Central memory CD8-positive, alpha-beta T cell (primary cell): ENCODE measurements at places on chromosomes 1 and 21.

DNA sequence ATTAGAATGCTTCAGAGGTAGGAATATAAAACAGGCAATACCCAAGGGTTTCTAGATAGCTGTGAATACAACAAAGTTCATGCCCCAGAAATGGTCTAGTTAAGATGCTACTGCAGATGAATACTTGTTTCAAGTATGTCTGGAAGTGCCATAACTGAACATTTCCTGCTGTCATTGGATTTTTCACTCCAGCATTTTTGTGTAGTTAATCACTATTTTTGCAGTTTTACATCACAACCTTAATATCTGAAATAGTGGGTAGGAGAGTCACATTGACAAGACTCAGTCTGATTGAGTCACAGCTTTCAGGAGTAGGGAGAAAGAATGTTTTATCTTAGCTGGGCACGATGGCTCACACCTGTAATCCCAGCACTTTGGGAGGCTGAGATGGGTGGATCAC lies 126.4 kb upstream of the C1orf21 start:
- H3K27ac ChIP-seq, result no peak overlapping the region
- H3K36me3 ChIP-seq, result peaks cover 1% of the 10 kb centered on the region
- no peak for DNase-seq
- no peaks in the 10 kb centered on the region for H3K4me1 ChIP-seq

DNA sequence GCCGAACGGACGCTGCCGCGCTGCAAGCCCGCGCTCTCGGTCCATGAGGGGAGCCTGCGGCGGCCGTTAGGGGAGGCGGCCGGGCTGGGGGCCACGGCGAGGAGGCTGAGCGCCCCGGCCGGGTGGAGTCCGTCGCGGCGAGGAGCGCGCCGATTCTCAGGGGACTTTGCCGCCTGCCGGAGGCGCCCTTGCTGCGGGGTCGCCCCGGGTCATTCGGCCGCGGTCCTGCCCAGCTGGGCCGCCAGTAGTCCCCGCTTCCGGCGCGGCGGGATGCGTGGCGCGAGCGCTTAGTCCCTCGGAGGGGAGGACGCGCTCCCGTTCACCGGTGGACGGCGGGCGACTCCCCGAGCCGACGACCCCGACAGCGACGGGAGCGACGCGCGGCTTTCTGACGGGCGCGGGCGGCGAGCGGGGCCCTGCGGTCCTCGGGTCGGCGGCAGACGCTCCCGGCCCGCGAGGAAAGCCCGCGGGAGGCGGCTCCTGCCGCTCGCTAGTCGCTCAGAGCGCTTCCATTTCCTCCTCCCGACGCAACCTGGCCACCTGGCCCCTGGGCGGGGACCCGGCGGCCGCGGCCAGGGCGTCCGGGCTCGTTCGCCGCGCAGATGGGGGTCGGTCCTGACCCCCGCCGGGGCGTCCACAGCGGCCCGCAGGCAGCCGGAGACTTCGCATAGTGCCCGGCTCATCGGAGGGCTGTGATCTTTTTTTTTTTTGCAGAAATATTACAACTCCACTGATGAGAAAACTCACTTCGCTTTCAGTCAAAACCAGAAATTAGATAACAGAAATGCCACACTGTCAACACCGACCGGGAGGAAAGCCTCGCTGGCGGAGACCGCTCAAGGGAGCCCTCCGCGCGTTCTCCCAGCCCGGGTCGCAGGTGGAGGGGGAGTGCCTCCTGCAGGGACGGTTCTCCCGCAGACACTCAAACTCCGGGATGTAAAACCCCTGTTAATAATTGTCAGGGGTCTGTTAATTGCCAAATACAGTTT lies 641 bp upstream of the ZBTB21 start:
- H3K4me3 ChIP-seq, result peak overlapping the region; percentile 87
- no peak for DNase-seq
- H3K4me1 ChIP-seq, result peaks cover 5% of the 10 kb centered on the region
- H3K27ac ChIP-seq, result peak overlapping the region; percentile 99
- H3K36me3 ChIP-seq, result peaks cover 17% of the 10 kb centered on the region

DNA sequence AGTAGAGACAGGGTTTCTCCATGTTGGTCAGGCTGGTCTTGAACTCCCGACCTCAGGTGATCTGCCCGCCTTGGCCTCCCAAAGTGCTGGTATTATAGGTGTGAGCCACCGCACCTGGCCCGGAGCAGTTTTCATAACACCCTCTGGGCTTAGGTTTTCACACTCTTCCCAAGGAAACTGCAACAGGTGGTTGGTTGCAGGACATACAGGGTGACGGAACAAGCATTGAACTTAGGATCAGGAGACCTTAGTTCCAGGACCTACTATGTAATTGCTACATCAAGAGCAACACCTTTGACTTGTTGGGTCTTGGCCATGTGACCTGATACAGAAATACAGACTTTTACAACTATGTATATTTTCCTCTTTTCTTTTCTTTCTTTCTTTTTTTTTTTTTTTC lies 37.9 kb downstream of the MFSD2A start:
- DNase-seq, result no peak
- peaks cover 18% of the 10 kb centered on the region for H3K4me1 ChIP-seq
- H3K4me3 ChIP-seq, result no peak overlapping the region
- H3K27ac ChIP-seq, result no peak overlapping the region
- peaks cover 2% of the 10 kb centered on the region for H3K36me3 ChIP-seq

- no peak for DNase-seq
- H3K4me3 ChIP-seq, result no peak overlapping the region
- H3K4me1 ChIP-seq, result no peaks in the 10 kb centered on the region
- H3K27ac ChIP-seq, result no peak overlapping the region
These were observed 288.8 kb downstream of the GPATCH2 start for GRCh38 chr1:217342105-217342504.

DNA sequence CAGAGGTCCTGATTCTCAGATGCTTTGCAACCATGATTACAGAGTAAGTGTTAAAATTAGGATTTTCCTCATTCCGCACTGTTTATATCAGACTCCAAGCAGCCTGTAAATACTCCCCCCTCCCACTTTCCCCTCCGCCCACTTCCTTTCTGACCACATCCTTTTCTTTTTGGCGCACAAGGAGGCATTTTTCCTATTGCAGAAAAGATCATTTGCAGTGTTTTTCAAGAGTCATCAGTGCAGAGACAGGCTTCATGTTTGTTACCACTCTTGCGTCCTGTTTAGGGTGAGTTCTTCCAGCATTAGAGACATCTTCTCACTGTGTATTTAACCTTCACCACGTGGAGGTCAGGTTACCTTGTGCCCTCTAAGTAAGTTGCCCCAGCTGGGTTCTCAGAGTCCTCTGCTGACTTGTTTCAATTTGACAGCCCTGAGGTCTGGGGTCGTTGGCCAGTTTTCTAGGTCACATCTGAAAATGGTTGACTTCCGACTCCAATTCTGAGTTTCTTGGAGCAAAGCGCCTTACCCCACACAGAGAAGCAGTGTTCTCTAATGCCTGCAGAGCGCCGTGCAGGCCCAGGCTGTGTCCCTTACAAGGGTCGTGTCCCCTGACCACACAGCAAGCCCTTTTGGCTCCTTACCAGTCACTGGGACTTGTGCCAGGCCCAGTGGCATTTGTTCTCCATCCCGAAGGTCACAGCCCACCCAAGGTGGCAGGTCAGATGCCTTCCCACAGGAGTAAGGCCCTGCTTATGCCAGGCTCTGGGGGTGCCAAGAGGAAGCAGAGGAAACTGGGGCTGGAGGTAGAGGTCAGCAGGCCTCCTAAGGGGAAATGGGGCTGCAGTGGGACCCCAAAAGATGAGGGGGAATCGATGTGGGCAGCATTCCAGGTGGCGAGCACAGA lies 85.6 kb downstream of the FAM78B start:
- no peak overlapping the region for H3K27ac ChIP-seq
- no peaks in the 10 kb centered on the region for H3K4me1 ChIP-seq
- peaks cover 11% of the 10 kb centered on the region for H3K27me3 ChIP-seq
- H3K36me3 ChIP-seq, result peaks cover 3% of the 10 kb centered on the region

DNA sequence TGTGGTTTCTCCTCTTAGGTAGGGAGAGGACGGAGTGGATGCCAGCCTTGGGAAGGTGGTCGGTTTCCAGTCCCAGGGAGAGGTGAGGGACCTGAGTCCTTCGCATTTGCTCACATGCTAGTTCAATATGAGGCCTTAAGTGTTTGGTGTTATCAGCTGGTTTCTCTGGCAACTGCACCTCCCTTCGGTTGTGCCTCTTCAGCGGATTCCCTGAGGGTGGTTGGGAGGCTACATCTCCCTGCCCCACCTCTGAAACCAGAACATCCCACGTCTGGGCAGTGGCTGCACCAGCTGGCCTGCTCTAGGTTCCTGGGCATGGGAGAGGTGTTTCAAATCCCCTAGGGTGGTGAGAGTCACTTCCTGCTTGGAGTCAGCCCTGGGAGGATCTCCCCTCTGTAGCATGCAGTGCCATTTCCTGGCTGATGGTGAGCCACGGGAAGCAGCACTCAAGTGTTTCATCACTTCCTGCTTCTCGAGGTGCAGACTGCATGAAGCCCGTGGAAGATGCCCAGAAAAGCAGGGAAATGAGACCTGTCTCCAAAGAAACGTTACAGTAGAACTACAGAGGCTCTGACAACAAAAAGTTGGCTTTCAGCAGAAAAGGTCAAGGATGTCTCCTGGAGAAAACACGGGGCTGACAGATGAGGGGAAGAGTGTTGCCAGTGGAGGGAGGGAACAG lies 4.5 kb downstream of the TMEM125 start:
- peak overlapping the region; percentile 59 for H3K4me3 ChIP-seq
- no peak overlapping the region for H3K27ac ChIP-seq
- H3K36me3 ChIP-seq, result peaks cover 2% of the 10 kb centered on the region
- H3K27me3 ChIP-seq, result peaks cover 43% of the 10 kb centered on the region
- H3K4me1 ChIP-seq, result peaks cover 26% of the 10 kb centered on the region

GRCh38 chr21:28393279-28393678 lies 599.4 kb downstream of the LTN1 start:
- H3K4me3 ChIP-seq, result no peak overlapping the region
- no peaks in the 10 kb centered on the region for H3K36me3 ChIP-seq
- no peaks in the 10 kb centered on the region for H3K4me1 ChIP-seq

- no peaks in the 10 kb centered on the region for H3K27me3 ChIP-seq
- peaks cover 4% of the 10 kb centered on the region for H3K36me3 ChIP-seq
- peak overlapping the region; percentile 58 for H3K4me3 ChIP-seq
- DNase-seq, result no peak
These were observed 520 bp downstream of the TNFRSF18 start for GRCh38 chr1:1205769-1206375.
